AG04450 (cell line): ENCODE measurements at places on chromosomes 7 and 10.

GRCh38 chr7:99553039-99553438 lies 1.1 kb upstream of the FAM200A start:
- no peak for DNase-seq

GRCh38 chr7:77466450-77466849 lies 50.3 kb upstream of the GSAP start:
- DNase-seq, result no peak

DNA sequence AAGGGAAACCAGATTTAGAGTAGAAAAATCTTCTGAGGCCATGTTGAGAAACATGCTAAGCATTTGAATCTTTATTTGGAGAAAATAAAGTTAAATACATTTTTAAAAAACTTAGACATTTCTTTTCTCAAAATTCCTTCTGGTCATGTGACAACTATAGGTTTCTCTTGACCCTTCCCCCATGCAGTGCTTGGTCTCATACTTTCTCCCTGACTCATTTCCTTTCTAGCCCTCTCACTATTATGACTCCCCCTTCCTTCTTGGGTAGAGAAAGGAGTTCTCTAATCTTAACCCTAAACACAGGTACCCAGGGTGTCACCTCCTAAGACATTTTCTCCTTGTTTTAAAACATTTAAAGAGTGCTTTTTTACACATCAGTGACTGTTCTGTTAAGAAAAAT lies 179.5 kb upstream of the TMEM106B start:
- DNase-seq, result peak; percentile 0

DNA sequence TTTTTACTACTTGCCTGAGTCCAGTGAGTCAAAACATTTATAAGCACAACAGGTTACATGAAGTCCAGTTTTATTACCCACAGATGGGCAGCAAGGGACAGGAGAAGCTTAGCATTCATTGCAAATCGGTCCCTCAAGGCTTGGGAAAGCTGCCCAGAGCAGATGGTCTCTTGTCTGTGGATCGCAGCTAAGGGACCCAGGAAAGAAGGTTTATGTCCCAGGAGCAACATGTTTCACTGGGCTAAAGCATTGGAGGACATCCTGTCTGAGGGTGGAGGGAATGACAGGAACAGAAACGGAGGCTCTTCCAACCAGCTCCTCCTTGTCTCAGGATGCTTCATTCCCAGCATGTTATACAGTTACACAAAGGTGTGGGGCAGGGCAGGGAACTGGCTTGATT lies 39.3 kb downstream of the TRIM24 start:
- DNase-seq, result no peak

DNA sequence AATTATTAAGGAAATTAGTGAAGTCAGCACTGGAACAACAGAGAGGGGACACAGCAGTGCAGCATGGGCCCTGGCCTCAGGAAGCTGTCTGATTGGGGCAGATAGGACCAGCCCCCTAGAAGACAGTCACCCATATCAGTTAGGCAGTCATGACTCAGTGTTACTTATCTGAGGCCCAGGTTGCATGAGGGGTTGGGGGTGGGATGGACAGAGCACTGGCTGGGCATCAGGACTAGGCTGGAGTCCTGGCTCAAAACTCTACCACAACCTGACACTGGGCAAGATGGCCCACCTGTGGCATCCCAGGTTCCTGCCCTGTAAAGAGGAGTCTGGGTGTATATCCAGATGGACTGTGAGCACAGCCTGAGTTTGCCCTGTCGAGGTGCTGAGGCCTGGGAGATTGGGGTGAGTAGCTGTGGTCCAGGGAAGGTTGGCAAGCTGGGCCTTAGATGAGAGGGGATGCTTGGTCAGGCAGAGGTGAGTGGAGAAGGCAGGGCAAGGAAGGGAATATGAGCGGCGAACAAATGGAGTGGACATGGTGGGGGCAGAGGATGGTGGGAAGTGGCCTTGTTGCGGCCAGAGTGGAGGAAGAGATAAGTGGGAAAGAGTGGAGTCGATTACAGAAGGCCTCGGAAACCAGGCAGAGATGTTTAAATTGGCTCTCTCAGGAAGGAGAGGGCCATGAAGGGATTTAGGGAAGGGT lies 37.5 kb downstream of the HK1 start:
- no peak for DNase-seq

GRCh38 chr10:17352583-17352982 lies 101.8 kb downstream of the ST8SIA6 start:
- no peak for DNase-seq
